ENCODE measurements at places on chromosomes 5 and 9.

- no peak for DNase-seq
These were observed 37.5 kb downstream of the MAMDC2 start for GRCh38 chr9:70081120-70081495.

GRCh38 chr9:128124873-128125579 lies 2.5 kb downstream of the PTGES2 start:
- DNase-seq: no peak

- no peak for DNase-seq
These were observed 463.3 kb downstream of the ICE1 start for GRCh38 chr5:5885782-5886181.

DNA sequence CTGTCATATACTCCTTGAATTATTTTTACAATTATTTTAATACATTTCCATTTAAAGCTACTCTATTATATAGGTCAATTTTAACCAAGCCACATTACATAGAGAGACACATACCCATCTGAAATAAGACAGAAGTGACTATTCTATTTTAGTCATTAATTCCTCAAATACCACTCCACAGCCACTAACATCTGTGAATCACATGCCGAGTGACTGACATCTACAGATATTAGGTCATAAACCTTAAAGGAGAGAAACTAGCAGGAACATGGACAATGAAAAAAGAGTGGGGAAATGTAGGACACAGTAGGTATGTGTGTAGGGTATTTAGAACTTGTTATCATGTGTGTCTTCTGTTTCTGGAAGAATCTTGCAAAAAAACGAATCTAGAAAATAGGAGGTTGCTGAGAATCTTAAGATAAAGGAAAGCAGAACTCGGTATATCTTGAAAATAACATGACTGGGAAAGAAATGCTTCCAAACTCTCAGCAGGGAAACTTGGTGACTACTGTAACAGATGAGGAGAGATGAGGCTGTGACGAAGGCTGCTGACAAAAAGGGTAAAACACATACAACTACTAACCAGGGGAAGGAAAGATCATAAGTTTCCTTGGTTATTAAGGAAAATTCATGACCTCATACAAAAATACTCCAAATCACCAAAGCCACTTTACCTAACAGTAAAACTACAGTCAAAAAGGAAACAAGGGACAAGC lies 84.6 kb downstream of the PLPP1 start:
- DNase-seq: no peak

DNA sequence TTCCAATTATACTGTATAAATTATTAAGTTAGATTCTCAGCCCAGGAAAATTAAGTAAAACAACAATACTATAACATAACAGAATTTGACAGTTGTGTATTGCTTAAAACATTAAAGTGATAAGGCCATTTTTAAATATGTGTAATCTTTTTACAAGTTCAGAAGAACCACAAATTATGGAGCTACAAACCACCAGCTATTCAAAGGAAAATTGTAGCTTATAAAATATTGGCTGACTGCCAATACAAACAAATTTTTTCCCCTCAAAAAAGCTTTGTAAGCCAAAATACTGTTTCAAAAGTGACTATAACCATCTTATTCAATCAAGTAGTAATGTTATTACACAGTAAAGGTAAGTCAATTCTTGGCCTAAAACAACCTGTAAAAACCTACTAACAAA lies 21.9 kb downstream of the STRBP start:
- DNase-seq: no peak

Data from natural killer cell (primary cell).